ENCODE measurements at places on chromosomes 12 and 14.
A peak's percentile ranks its signal among the peaks of the same experiment; 100 is the strongest.

DNA sequence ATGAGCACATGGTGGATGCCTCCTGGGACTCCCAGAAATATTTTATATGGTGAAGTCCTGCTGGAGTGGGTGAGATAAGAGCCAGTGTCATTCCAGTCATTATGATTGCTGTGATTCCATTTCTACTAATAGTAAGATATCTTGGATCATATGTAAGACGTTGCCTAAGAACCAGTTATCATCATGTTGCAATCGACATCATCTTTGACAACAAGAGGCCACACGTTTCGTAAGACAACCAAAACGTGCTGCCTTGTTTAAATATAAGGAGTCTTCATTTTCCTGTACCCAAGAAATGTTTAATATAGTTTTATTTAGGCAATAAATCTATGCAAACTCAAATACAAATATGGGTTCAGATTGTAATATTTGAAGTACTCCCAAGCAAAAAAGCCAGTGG is 58.4 kb downstream of the SPTSSA start:
- no peak for DNase-seq

- DNase-seq: no peak
These were observed 3.0 kb downstream of the PAWR start for GRCh38 chr12:79687711-79688260.

- DNase-seq: no peak
These were observed 97.1 kb downstream of the ETNK1 start for GRCh38 chr12:22722081-22722480.

- no peak for DNase-seq
These were observed 7.4 kb downstream of the AAAS start for GRCh38 chr12:53313996-53314395.

DNA sequence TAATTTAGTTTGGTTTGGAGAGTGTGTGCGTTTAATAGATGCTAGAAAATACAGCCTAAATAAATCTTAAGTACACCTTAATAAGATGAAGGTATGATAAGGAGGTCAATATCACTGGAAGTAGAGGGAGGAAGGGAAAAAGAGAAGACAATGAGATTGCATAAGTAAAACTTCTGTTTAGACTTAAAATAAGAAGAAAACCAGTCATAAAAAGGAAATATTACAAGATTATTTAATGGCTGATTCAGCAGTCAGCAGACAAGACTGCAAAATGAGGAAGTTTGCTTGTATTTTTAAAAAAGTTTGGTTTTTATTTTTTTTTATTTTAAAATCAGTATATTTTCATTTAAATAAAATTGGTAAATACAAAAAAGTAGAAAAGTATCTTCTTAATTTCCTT is 3.2 kb downstream of the SLC38A6 start:
- no peak for DNase-seq

DNA sequence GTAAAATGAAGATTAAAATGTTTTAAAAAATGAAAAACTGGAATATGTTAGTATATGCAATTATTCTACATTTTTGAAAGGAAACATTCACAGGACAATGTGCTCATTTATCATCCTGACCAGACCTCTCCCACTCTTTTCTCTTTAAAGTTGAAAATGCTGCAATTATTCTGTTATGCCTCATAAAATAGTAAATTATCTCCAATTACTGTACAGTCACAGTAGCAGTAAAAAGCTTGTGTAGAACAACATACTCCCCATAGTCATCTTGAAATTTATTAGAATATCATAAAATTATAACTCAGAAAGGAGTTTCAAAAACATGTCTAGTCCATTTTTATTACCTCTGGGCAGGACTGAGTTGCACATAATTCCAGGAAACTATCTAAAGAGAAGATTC is 250.3 kb downstream of the SYT1 start:
- no peak for DNase-seq

GRCh38 chr14:102071283-102071998 is 15.4 kb downstream of the HSP90AA1 start:
- DNase-seq: no peak

DNA sequence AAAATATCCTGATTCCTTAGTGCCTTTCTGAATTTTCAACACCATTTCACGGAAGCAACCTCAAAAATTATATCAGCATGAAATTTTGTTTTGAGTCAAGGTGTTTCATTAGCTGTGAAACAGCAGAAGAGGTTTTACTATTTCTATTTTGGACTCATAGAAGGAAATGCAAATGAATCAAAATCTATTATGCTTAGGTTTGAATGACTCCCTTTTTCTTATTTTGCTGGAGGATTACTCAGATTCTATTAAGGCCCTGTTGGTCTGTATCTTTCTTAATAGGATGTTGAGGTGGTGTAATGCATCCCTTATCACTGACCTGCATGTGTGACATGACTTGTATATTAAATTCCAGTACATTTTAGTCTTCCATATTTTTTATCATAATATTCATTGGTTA is 165.8 kb downstream of the TMTC2 start:
- no peak for DNase-seq

DNA sequence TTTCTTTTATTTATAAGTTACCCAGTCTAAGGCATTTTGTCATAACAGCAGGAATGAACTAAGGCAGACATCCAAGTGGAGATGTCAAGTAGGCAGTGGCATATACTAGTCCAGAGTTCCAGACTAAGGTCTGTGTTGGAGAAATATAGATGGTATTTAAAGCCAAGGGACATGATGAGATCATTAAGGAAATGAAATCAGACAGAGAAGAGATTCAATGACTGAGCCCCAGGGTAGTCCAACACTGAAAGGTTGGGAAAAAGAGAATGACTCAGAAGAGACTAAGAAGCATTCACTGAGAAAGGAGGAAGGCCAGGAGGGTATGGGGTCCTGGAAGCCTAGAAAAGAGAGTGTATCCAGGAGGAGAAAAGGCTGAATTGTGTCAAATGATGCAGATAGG is 442.2 kb upstream of the CCDC196 start:
- no peak for DNase-seq

DNA sequence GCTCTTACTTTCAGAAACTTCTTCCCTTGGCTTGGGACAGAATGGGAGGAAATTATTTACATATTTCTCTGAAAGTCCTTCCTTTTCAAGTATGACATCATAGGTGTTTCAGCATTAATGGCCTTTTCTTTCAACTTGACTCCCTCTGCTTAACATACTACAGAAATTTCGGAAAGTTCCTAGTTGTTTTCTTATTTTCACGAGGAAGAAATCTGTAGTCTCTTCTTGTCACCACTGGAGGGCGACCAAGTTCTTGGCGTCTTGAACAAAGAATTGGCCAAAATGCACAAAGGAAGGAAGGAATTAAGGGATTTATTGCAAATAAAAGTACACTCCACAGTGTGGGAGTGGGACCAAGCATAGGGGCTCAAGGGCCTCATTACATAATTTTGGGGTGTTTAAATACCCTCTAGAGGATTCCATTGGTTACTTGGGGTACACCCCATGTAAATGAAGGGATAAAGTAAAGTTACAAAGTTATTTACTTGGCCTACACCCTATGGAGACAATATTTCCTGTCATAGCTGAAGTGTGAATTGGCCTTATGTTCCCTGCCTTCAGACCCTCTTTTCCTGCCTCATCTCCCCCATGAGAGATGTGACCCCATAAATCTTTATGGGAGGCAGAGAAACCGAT is 70.4 kb downstream of the RPL10L start:
- no peak for DNase-seq

DNA sequence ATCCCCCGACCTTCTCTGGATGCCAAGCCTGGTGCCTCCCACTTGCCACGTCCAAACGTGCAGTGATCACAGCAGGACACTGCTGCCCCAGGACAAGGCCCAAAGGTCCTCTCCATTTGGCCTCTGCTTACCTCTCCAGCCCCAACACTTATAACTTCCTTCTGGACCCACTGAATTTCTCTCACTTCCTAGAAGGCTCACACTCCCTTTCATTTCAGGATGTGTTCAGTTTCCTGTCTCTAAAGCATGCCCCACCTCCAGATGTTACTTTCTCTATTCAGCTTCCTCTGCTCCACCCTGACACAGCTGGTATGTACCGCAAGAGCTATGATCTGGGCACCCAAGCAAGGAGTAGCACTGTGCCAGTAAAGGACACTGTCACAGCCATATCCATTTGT is 33.0 kb downstream of the CDKL1 start:
- peak; percentile 7 for DNase-seq
